ENCODE measurements at places on chromosomes 11 and 22. TPM values are rescaled to one million over a fixed set of nuclear protein-coding genes. Genes with fewer than 3 reads are reported as not detected.

DNA sequence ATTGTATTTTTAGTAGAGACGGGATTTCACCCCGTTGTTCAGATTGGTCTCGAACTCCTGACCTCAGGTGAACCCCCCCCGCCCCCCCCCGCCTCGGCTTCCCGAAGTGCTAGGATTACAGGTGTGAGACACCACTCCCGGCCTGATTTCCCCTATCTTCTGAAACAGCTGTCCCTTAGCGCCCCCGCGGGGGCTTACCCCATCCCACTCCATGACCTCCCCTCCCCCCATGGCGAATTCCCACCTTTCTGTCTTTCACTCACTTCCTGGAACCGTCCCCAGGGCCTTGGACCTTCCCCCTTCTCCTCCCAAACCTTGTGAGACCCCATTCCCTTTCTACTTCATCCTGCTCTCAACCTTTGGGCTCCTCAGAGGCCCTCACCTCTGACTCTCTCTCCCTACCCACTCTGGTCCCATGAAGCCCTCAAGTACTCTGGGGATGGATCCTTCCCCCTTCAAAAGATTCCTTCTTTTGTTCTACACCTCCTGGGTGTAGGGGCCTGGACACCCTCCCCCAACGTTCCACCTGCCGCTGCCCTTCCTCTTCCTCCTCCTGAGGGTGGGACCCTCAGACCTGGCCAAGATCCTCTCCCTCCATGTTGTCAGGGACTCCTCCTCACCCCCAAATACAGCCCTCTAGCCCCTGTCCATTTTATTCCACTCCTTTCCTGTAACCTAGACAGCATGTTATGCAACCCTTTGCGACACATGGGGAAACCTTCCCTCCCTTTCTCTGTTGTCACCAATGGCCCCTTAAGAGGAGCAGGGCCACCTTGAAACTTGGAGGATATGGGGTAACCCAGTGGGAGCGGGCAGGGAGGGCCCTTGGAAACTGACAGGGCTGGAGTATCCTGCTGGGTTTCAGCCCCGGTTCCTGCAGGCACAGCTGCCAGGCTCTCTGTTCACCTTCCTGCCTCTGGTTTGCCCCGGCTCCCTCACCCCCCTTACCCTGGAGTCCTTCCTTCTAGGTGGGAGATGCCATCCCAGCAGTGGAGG, 1.1 kb downstream of the PRDX5 start:
- no peak for DNase-seq

Gene SEZ6L
- total RNA-seq, result 109 TPM

Gene SMIM35
- total RNA-seq, result not detected

DNA sequence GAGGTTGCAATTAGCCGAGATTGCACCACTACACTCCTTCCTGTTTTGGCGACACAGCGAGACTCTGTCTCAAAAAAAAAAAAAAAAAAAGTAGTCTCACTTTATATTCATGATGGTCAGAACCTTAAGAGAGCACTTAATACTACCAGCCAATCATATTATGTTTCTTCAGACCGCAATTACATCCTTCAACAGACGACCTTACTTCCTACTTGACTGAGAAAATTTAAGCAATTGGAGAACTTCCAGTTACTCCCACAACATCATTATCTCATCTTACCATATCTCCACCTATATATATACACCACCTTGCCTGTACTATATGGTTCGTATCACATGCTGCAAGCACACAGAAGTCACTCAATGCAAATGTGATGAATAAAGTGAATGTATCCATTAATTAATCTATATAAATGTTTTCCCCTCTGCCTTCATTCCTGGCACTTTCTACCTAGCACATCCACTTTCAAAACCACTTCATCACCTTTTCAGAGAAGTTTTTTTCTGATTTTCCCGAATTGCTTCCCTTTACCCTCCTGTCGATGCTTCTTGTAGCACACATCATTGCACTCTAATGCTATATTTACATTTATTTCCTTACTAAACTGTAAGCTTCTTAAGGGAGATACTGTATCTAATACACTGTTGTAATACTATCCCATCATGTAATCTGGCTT, 13.8 kb downstream of the ATP5MG start:
- DNase-seq, result no peak

- peak; percentile 97 for DNase-seq
Measured at GRCh38 chr22:38569972-38570778, at the start of gene DMC1. TSS of gene DMC1 (minus strand) at chr22:38570183. CDS start at chr22:38568256, 1,927 bp downstream.

All from glutamatergic neuron (in vitro differentiated cells).